Left kidney (tissue), 8 donors: ENCODE measurements at places on chromosomes 13 and 19. TPM values are rescaled to one million over a fixed set of nuclear protein-coding genes. Genes with fewer than 3 reads are reported as not detected.
A peak's percentile ranks its signal among the peaks of the same experiment; 100 is the strongest.

Gene ZNF486
- 23.6 TPM for polyA plus RNA-seq

Gene CGB3
- polyA plus RNA-seq = not detected

Gene CILP2
- polyA plus RNA-seq = 0.17 TPM

Gene C2CD4C
- 1.5 TPM for polyA plus RNA-seq

Gene MEIOSIN
- polyA plus RNA-seq = not detected

Gene ADM5
- polyA plus RNA-seq = 1.3 TPM

Gene TUBB4A
- polyA plus RNA-seq = 27.6 TPM

Gene CDC42EP5
- polyA plus RNA-seq = 13.0 TPM

Gene CALR3
- polyA plus RNA-seq = not detected

Gene N4BP2L1
- 29.9 TPM for polyA plus RNA-seq

Gene CEACAM20
- polyA plus RNA-seq = not detected

Gene INAFM1
- 6.5 TPM for polyA plus RNA-seq

- DNase-seq = no peak
Observed at GRCh38 chr13:43686557-43686956, 100.2 kb downstream of the ENOX1 start.

GRCh38 chr19:58033741-58034476, at the start of gene ZSCAN1:
ZSCAN1 (plus strand) TSS chr19:58034025; CDS start chr19:58037837, 3,812 bp downstream.
- peak; percentile 96 for DNase-seq

DNA sequence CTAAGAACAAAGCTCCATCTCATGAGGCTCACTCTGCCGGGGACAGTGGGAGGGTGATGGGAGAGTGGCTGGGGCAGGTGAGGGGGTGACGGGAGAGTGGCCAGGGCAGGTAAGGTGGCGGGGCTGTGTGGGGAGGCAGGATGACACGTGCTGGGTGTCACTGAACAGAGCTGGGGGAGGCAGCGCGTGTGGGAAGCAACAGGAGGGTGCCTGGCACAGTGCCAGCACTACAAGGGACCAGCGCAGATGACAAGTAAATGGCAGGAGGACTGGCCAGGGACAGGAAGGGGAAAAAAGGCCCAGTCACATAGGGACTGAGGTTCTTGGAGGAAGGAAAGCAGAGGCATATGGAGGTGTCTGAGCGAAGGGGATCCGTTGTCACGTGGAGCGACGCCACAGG, 129.9 kb downstream of the RNF17 start:
- no peak for DNase-seq

GRCh38 chr13:43134868-43135267, 111.5 kb downstream of the DNAJC15 start:
- DNase-seq = no peak

DNA sequence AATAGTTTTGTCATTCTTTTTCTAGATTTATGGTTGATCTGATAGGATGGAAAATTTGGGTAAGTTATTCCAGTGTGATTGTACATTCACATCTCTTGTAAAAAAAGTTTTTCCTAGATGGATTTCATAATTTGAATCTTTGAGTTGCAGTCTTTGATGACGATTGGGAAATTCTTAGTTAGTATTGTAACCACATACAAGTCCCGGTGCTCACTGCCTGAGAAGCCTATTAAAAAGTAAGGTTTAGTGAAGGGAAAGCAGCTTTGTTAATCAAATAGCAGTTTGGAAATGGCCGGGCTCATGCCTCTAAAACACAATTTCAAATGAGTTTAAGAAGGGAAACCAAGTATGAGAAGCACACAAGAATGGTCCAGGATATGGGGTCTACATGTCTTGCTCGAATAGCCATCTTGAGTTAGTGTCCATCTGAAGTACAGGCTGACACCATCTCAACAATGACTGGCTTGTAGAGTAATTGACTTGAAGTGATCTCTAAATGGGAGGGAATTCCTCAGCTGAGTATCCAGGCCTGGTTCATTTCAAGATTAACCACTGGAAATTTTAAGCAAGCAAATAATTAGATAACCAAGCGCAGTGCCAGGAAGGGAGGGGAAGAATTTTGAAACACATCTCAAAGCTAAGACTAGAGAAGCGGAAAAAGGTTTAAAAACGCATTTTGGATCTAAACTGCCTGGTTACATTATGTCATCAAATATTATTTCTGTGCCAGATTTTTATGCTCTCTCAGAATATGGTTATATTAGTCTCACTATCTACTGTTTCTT, 1145.6 kb upstream of the MIR17HG start:
- DNase-seq = no peak

DNA sequence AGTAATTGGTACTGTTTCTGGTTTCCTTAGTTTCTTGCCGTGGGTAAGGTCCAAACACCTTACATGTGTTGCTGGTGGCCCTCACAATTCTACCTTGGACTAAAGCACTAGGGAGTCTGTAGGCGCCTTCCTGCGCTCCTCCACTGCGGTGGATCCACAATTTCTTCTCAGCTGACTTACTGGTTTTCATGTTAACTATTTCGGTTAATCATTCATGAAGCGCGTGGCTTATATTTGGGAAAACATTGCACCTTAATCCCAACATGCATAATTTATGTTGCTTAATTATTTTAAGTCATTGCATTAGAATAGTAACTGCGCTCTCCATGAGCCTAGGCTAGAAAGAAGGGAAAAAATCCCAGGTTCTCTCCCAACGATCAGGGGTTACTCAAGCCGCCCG, 37.7 kb downstream of the ARHGEF7 start:
- peak; percentile 50 for DNase-seq

DNA sequence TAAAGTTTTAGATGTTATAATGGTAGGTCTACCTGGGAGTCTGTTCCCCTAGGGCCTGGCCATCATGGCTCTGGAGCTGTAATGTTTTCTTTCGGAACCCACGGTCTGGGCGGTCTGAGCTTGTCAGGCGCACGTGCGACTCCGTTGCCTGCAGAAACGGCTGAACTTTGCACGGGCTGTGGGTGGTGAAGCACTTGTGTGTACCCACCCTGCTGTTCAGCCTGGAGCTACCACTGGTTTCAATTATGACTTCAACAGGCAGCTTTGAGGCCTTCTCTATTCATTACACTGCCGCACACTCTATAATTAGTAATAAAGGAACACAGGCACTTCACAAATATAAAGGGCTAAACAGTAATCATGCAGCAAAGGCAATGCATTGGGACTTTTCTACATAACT, 6.0 kb downstream of the PCDH8 start:
- DNase-seq = no peak

DNA sequence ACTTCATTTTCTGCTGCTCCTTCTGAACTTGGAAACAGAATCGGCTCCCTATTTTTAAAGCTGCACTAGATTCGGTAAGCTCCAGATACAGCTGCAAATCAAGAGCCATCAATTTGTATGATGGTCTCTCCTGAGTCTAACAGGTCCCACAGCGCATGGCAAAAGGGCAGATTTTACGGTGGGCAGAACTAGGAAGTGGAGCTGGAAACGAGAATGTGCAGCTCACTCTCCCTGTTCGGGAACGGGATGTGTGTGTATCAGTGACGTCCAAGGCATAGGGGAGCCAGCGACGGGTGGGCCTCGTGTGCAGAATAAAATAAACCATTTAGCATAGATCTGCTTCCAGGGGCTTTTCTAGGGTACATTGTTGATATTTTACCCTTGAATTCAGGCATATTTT, 74.2 kb downstream of the COL4A1 start:
- no peak for DNase-seq

GRCh38 chr13:110617321-110618072, 2.2 kb downstream of the NAXD start:
- DNase-seq = no peak

GRCh38 chr13:85313761-85314503, 485.3 kb downstream of the SLITRK6 start:
- no peak for DNase-seq

- no peak for DNase-seq
Observed at GRCh38 chr19:37564624-37565369, 29.8 kb downstream of the ZNF571 start.

DNA sequence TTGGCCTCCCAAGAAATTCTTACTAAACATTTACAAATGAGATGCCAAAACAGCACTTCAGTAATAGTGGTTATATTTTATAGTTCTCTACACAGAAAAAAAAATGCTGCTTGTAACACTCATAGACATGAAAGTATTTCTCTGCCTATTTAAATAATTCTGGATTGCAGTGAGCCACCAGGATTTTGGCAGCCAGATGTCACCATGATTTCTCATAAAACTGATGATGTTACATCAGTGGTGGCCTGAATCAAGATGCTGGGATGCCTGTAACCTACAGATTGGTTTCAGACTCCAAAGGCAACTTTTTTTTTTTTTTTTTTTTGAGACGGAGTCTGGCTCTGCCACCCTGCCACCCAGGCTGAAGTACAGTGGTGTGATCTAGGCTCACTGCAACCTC, 2.7 kb upstream of the CAPS start:
- no peak for DNase-seq

- DNase-seq = peak; percentile 39
Observed at GRCh38 chr13:26254583-26255111, 718 bp downstream of the CDK8 start.

- no peak for DNase-seq
Observed at GRCh38 chr19:46559203-46559602, 41.9 kb upstream of the CALM3 start.

DNA sequence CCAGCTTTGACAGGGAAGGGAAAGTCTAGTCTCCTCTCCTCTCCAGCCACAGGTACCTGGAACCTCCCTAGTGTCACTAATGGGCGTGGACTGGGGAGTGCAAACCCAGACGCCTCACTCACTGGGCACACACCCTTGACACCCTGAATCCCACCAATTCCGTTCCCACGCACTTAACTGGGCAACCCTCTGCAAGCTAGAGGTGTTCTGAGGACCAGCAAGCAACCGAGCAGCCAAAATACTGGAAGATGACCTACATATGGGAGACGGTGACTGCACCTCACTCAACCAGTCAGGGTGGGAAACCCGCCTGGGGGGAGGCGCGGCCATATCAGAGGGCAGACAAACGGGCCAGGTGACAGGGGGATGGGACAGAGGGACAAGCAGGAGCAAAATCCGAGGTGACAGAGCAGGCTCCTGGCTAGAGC, 991 bp downstream of the ABHD17A start:
- DNase-seq = no peak

GRCh38 chr19:44280916-44281315, 21.2 kb downstream of the ZNF233 start:
- no peak for DNase-seq

GRCh38 chr19:45575216-45575615, 9.4 kb downstream of the OPA3 start:
- no peak for DNase-seq

DNA sequence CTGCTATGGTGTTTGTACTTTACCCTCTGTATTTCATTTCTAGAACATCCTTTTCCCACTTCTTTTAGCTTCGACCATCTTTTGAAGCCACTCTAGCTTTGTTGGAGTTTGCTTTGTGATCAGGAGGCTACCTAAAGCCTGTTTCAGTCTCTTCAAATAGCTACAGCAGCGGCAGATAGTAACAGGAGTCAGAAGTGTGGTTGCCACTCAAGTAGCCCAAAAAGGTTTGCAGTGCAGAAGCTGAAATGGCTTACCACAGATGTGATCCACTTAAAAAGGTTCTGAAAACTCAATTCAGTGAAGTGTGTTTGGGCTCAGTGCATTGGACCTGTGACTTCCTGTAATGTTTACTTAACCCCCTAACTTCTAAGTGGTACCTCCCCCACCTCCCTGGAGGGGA, 26.2 kb downstream of the WASF3 start:
- DNase-seq = no peak
